Mucosa of descending colon (tissue), 3 donors: ENCODE measurements at places on chromosomes 16 and 17.
A peak's percentile ranks its signal among the peaks of the same experiment; 100 is the strongest.

DNA sequence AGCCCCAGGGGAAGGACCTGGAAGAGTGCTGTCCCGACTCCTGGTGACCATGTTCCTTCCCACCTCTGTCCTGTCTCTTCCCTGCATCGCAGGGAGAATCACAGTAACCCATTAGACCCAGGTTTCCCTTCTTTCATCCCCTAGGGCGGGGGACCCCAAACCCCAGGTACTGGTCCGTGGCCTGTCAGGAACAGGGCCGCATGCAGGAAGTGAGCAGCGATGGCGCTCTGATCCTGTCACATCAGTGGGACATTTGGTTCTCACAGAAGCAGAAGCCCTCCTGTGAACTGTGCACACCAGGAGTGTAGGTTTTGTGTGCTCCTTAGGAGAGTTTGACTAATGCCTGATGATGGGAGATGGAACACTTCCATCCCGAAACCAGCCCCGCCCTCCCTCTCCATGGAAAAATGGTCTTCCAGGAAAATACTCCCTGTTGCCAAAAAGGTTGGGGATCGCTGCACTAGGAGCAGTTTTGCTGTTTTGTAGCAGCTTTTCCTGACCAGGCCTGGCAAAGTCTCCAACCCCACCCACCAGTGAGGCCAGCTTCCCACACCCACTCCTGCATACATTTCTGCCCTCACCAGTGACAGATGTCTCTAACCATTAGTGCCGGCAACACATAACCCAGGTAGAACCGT is 10.5 kb downstream of the MNT start:
- no peak for DNase-seq

- DNase-seq, result no peak
Measured at GRCh38 chr16:68445458-68445857, 2.9 kb downstream of the SMPD3 start.

DNA sequence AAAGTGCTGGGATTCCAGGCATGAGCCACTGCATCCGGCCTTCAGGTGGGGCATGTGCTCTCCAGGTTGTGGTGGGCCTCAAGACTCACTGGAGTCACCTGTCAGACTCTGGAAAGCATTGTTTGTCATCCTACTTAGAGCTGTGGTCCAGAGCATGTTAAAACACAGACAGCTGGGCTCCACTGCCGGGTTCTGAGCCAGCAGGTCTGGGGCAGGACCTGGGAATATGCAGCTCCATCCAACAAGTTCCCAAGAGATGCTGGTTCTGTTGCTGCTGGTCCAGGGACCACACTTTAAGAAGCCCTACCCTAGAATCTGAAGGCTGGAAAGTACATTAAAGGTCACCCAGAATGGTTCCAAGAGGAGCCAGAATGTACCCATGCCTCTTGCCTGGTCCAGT is 75.3 kb downstream of the GAS7 start:
- DNase-seq, result no peak

GRCh38 chr17:31690151-31690551 is 168.9 kb downstream of the COPRS start:
- no peak for DNase-seq

DNA sequence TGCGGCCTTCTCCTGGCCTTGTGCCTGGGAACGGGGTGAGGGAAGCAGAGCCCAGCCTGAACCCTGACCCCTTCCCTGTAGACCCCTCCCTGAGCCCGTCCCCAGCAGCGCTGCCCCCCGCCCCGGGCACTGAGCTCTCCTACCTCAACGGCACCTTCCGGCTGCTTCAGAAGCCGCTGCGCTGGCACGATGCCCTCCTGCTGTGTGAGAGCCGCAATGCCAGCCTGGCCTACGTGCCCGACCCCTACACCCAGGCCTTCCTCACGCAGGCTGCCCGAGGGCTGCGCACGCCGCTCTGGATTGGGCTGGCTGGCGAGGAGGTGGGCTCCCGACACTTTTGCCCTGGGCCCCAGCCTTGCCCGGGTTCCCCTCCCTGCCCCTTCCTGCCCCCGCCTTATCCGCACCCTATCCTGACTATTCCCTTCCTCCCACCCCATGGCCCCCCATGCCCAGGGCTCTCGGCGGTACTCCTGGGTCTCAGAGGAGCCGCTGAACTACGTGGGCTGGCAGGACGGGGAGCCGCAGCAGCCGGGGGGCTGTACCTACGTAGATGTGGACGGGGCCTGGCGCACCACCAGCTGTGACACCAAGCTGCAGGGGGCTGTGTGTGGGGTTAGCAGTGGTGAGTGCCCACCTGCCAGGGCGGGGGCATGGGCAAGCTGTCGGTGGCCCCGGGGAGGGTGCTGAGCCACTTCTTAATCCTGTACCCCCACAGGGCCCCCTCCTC is 62.1 kb downstream of the MRC2 start:
- DNase-seq, result no peak

- no peak for DNase-seq
Measured at GRCh38 chr16:8204096-8204495, 386.2 kb downstream of the TMEM114 start.

DNA sequence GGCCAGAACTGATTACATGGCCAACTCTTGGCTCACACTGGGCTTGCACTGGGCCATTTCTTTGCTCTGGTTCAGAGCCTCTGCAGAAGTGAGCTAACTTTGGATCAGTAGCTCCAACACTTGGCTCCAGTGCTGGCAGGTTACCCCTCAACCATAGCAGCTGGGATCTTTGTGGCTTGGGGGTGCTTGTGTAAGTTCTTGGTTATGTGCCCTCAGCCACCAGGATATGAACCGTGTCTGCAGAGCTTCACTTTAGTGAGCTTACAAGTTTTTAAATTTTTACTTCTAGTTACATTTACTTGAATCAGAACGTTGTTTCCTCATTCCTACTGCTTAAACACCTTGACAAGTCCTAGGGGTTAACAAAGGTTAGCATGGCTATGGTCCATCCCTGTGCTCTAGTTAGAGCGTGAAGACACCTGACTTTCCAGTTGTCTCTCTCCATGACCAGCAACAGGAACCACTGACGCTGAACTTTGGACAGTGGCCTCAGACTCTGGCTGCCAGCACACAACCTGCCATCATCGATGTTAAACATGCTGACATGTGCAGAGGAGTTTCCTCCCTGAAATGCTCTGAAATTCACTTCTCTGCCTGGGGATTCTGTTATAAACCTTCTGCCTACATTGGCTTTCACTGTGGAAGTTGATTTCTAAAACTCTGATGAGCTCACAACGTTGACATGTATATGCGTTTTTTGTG is 4.1 kb downstream of the PDF start:
- peak; percentile 70 for DNase-seq

DNA sequence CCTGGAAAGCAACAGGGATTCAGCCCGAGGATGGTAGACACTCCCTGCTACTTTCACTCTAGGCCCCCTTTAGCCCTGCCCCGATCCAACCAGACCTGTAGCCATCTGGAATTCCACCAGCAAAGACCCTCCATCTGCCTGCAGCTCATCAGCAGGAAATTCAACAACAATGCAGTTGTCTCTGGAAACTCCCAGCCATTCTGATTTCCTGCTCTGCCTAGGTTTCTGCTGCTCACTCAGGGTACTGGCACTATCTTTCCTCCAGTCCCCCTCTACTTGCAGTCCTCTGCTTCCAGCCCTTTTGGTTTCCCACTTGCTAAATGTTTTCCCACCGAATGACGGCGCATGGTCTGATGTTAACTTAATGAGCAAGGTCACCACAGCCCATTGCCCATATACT is 2.7 kb upstream of the SP6 start:
- no peak for DNase-seq
